ENCODE measurements at places on chromosomes 7 and 10. TPM values are rescaled to one million over a fixed set of nuclear protein-coding genes. Genes with fewer than 3 reads are reported as not detected.

The MSMB gene
- total RNA-seq: not detected

The C10orf95 gene
- total RNA-seq: not detected

The PON3 gene
- 3.2 TPM for total RNA-seq

The OR2A5 gene
- total RNA-seq: not detected

GRCh38 chr10:124349231-124349995 lies 69.3 kb downstream of the OAT start:
- no peak for DNase-seq

All from omental fat pad (tissue), 4 donors.